Activated naive CD8-positive, alpha-beta T cell treated with anti-CD3 and anti-CD28 coated beads, Interleukin-2, amount 50 U/mL, for 24 hours (primary cell): ENCODE measurements at places on chromosomes 6 and 20.

DNA sequence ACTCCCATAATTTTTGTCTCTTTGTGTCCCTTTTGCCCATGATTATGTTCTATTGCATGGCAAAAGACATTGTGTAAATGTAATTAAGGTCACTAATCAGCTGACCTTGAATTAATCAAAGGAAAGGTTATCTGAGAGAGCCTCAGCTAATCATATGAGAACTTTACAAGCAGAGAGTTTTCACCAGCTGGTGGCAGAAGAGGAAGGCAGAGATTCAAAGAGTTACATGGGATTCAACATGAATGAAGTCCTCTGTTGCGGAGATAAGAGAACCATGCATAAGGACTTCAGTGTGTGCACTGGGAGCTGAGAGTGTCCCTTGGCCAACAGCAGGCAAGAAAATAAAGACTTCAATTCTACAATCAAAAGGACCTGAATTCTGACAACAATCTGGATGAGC lies 494.1 kb upstream of the ARID1B start:
- peaks cover 3% of the 10 kb centered on the region for H3K27me3 ChIP-seq
- H3K4me3 ChIP-seq, result no peak overlapping the region
- peaks cover 18% of the 10 kb centered on the region for H3K4me1 ChIP-seq
- no peak overlapping the region for H3K27ac ChIP-seq

GRCh38 chr20:61453219-61453618 lies 201.2 kb downstream of the CDH4 start:
- no peaks in the 10 kb centered on the region for H3K27me3 ChIP-seq

- no peaks in the 10 kb centered on the region for H3K36me3 ChIP-seq
- H3K4me1 ChIP-seq, result no peaks in the 10 kb centered on the region
- no peak overlapping the region for H3K4me3 ChIP-seq
- H3K27ac ChIP-seq, result no peak overlapping the region
- DNase-seq, result no peak
Measured at GRCh38 chr6:52045033-52045432, 42.4 kb downstream of the PKHD1 start.

DNA sequence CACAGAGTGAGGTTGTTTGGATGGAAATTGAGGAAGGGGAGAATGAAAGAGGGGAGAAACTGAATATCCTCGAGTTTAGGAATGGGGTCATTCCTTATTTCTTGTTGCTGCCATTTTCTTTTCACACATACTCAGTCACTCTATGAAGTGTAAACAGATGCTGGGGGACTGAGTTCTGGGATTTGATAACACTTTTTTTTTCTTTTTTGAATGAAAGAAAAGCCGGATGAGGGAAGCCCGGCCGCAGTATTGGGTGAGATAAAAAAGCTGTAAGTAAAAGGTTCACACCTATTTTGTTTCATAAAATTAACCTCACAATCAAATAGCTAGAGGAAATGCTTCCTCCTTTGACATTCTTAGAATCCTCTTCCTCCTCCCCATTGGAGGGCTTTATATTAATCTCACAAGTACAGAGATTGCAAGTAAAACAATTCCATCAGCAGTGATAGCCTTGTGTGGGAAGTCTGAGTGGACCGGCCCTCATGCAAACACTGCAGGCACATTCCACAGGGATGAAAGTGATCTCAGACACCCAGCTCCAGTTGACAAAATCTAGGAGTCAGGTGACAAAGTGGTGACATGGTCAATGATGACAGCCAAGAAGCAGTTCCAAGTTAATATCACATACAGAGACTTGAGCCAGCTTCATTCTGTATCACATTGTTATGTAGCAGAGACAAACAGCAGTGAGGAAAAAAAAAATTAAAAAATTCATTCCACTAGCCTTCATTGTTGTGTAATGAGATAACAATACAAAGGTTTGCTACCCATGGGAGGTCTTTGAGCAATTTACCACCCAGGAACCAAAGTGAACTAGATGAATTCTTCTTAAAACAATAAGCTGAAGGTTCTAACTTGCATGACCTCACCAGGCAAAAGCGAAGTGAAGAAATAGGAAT lies 391.1 kb upstream of the HSF2 start:
- DNase-seq, result no peak
- H3K4me3 ChIP-seq, result no peak overlapping the region
- H3K36me3 ChIP-seq, result no peaks in the 10 kb centered on the region
- H3K27me3 ChIP-seq, result no peaks in the 10 kb centered on the region

DNA sequence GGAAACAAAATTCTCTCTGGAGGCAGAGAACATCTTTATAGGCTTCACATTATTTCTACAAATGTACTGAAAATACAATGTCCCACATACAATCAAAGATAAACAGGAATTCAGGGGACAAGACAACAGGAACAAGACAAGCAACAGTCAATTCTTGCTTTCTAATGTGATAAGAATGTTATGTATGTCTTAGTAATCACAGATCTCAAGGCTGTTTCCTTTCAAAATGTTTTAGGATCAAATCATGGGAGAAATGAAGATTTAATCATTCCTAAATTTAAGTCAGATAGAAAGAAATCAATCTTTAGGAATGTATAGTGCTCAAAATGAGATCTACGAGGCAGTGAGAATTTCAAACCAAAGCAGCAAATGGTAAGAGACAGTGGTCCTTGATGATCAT lies 32.1 kb downstream of the NEDD9 start:
- no peak for DNase-seq
- no peak overlapping the region for H3K4me3 ChIP-seq
- H3K27ac ChIP-seq, result no peak overlapping the region
- peaks cover 50% of the 10 kb centered on the region for H3K4me1 ChIP-seq

- H3K36me3 ChIP-seq, result no peaks in the 10 kb centered on the region
- H3K4me1 ChIP-seq, result peaks cover 10% of the 10 kb centered on the region
- no peak overlapping the region for H3K4me3 ChIP-seq
- H3K27me3 ChIP-seq, result no peaks in the 10 kb centered on the region
- H3K27ac ChIP-seq, result no peak overlapping the region
- no peak for DNase-seq
Measured at GRCh38 chr6:134420614-134421181, 102.8 kb upstream of the SGK1 start.

DNA sequence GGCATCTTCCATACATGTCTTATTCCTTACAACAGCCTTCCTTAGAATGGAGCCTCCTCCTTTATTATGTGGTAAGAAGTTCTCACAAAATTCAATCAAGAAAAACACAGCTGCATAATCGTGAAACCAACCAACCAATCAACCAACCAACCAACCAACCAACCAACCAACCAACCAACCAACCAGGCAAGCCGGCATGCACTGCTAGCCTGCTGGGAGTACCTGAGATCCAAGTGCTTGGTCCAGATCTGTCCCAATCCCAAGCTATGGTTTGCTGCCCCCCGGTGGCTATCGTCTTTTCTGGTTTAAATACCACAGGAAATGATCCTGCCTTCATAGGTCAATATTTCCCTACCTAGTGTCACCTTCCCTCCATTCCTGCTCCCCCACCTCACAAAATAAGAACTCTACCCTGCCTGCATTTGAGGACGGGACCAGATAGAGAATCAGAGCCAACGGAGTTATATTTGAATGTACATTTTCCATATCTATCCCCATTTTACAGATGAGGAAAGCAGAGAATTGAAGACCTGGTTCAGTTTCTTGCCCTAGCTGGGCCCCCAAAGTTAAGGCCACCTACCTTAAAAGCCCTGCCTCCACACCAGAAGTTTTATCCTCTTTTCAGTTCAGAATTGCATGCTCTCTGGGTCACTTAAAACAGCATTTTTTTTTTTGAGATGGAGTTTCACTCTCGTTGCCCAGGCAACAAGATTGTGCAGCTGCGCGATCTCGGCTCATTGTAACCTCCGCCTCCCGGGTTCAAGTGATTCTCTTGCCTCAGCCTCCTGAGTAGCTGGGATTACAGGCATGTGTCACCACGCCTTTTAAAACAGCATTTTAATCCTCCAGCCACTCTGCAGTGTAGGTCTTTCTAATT lies 27.1 kb downstream of the RAB44 start:
- no peaks in the 10 kb centered on the region for H3K36me3 ChIP-seq
- no peak overlapping the region for H3K4me3 ChIP-seq

- H3K27me3 ChIP-seq, result no peaks in the 10 kb centered on the region
- no peak for DNase-seq
- peaks cover 4% of the 10 kb centered on the region for H3K36me3 ChIP-seq
Measured at GRCh38 chr6:16533721-16534136, 227.5 kb downstream of the ATXN1 start.

DNA sequence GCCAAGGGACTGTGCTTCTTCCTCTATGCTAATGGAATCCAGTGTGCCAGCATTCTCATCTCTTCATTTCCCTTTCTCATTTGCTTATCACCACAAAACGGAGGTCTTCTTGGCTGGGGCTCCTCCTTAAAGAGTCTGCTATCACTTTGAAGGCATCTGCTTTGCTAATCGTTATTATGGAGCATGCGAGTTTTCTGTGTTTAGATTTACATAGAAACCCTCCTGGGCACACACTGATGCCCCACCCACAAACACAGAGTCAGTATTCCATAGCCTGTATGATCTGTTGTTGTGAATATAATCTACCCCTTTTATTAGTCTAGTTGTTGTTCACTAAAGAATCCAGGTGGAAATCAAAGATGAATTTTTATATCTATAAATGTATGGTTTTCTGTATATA lies 83.4 kb upstream of the XRN2 start:
- no peak for DNase-seq
- H3K27me3 ChIP-seq, result no peaks in the 10 kb centered on the region
- no peaks in the 10 kb centered on the region for H3K36me3 ChIP-seq
- no peaks in the 10 kb centered on the region for H3K4me1 ChIP-seq

- no peak overlapping the region for H3K4me3 ChIP-seq
- H3K4me1 ChIP-seq, result peaks cover 6% of the 10 kb centered on the region
- peaks cover 14% of the 10 kb centered on the region for H3K36me3 ChIP-seq
Measured at GRCh38 chr6:157312757-157313156, 10.6 kb downstream of the TMEM242 start.

GRCh38 chr20:62761759-62762131 lies 34.5 kb upstream of the MRGBP start:
- no peaks in the 10 kb centered on the region for H3K4me1 ChIP-seq
- no peak for DNase-seq
- no peak overlapping the region for H3K27ac ChIP-seq
- peaks cover 2% of the 10 kb centered on the region for H3K27me3 ChIP-seq
- H3K4me3 ChIP-seq, result no peak overlapping the region
- H3K36me3 ChIP-seq, result no peaks in the 10 kb centered on the region

DNA sequence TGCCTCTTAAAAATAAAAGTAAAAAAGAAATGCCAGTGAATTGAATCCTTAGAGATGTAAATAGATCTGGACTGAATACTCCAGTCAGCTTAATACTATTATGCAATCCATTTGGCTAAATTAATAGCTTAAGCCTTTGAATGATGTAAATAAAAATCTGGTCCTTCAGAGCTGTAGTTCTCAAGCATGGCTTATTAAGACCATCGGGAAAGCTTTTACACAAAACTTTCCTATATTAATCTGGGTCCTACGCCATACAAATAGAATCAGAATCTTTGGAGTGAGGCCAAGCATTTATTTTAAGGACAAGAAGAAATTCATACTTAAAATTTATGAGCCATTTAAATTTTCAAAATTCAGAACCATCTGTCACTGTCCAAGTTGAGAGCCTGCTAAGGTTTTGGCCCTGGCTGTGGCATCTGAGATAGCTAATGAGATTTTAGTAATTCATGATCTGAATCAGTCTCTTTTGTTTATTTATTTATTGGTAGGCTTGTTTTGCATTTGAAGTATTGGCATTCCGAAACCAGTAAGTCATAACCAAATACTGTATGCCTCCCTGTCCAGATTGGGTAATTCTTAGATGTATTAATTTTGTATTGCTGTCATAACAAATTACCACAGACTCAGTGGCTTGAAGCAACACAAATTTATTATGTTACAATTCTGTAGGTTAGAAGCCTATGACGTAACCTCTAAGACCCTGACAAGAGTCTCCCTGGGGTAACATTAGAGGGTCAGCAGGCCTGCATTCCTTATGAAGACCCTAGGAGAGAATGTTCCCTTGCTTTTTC lies 228.1 kb upstream of the RAB32 start:
- H3K36me3 ChIP-seq, result no peaks in the 10 kb centered on the region
- H3K27ac ChIP-seq, result no peak overlapping the region
- no peak for DNase-seq

GRCh38 chr20:9616455-9616805 lies 102.0 kb downstream of the LAMP5 start:
- no peaks in the 10 kb centered on the region for H3K36me3 ChIP-seq
- DNase-seq, result no peak
- no peak overlapping the region for H3K27ac ChIP-seq
- H3K4me1 ChIP-seq, result no peaks in the 10 kb centered on the region
- peaks cover 6% of the 10 kb centered on the region for H3K27me3 ChIP-seq
